T-helper 1 cell (primary cell): ENCODE measurements at places on chromosomes 2 and 18.

DNA sequence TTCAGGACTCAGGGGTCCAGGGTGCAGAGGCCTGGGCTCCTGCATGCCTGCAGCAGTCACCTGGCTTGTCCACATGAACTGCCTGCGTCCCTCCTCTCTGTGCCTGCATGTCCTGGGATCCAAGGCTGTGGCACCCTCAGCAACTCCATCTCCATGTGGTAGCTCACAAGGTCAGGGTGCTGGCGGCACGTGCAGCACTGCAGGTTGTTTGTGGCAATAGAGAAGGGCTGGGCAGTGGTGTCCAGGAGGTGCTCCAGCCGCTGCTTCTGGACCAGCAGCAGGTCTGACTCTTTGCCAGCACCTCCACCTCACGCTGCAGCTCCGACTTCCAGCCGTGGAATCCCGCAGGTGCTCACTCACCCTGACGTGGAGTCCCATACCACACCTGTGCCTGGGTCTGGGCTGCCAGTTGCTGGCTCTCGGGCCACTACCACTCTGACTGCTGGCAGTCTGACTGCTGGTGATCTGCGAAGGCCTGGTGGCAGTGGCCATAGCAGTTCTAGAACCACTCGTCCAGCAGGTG, 28.8 kb upstream of the IMP4 start:
- DNase-seq: no peak

GRCh38 chr2:71530641-71531332, 77.4 kb downstream of the DYSF start:
- no peak for DNase-seq

DNA sequence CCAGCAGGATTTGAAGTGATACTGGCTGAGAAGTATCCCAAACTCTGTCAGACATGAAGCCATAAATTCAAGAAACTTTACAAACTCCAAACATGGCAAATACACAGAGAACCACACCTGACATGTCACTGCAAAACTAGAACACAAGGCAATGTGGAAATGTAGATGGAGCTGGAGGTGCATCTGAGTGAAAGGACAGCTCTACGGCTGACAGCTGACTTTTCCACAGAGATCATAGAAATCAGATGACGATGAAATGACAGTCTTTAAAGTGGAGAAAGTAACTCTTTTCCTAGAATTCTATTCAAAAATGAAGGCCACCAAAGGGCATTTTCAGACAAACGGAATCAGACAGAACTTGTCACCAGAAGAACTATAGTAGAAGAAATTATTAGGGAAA, 97.5 kb downstream of the LDLRAD4 start:
- no peak for DNase-seq

GRCh38 chr18:21049306-21049705, 62.3 kb downstream of the ROCK1 start:
- DNase-seq: no peak

- DNase-seq: no peak
These were observed 53.6 kb upstream of the NRXN1 start for GRCh38 chr2:51085420-51086068.

- DNase-seq: no peak
These were observed 188.4 kb downstream of the LOXHD1 start for GRCh38 chr18:46468426-46469180.

GRCh38 chr18:36176711-36177110, 10.6 kb upstream of the MOCOS start:
- no peak for DNase-seq

DNA sequence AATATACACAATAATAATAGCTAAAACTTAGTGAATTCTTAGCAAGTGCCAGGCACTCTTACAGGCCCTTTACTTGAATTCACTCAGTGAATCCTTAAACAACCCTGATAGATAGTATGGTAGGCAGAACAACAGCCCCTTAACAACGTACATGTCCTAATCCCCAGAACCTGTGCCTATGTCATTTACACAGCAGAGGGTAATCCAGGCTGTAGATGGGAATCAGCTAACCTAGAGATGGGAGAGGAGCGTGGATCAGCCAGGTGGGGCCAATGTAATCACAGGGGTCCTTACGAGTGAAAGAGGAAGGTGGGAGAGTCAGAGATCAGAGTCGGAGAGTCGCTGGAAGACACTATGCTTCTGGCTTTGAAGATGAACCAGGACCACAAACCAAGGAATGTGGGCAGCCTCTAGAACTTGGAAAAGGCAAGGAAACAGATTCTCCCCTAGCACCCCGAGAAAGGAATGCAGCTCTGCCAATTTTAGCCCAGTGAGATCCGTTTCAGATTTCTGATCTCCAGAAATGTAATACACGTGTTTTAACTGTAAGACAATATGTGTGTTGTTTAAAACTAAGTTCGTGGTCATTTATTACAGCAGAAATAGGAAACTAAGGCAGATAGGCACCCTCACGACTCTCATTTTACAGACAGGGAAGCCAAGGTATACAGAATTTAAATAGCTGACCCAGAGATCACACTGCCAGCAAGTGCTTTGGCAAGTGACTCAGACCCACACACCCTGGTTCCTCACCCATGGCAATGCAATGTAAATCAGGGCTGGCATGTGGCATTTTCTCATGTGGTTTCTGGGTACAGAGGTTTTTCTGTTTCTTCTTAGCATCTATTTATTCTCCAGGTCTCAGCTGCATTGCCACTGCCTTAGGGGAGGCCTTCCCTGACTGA, 68.9 kb downstream of the DOCK10 start:
- no peak for DNase-seq

- DNase-seq: no peak
These were observed 394.9 kb downstream of the ARHGAP15 start for GRCh38 chr2:143524119-143524553.

- peak; percentile 70 for DNase-seq
These were observed at the start of gene TGIF1 for GRCh38 chr18:3450012-3450798. TSS of gene TGIF1 (plus strand) at chr18:3450172. CDS start at chr18:3450490, 318 bp downstream.

- no peak for DNase-seq
These were observed 342.3 kb downstream of the DCC start for GRCh38 chr18:52682260-52682659.

DNA sequence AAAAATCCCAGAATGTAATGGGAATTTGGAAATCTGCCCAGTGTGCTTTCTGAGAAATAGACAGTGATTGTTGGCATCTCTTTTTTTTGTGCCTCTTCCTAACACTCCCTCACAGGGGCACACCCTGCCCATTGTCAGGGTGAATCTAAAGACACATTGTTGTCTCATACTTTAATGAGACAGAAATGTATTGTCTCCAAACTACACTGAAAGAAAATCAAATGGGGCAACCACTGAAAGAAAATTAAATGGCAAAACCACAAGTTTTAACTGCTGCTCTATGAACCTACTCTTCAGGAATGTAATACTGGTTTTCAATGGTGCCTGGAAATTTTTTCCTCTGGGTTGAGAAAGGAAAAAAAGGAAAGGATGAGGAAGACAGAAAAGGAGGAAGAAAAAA, 43.2 kb upstream of the GLS start:
- no peak for DNase-seq

DNA sequence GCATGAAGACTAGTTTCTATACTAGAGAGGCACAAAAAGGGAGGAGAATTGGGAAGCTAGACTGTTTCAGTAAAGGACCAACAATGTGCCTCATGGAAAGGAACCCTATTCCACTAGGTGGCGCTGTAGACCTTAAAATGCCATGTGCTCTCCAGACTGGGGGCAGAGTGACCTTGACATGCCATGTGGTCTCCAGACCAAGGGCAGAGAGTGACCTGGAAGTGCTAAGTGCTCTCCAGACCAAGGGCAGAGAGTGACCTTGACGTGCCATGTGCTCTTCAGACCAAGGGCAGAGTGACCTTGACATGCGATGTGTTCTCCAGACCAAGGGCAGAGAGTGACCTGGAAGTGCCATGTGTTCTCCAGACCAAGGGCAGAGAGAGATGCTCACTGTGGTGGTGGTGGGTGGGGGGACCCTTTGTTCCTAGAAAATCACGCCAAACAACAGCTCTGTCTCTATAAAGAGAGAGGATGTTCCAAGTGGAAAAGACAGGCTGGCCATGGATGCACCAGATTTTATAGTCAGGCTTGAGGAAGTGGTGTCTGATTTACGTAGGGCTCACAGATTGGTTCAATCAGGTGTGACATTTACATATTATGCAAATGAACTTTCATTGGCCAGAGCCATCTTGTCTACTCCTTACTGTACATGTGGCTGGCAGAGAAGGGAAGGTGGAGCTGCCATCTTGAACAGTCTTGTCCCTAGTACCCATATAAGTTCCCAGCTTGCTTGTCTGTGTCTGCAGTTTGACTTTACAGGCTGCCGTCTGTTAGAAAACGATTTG, 344.0 kb upstream of the DDX18 start:
- DNase-seq: no peak

- no peak for DNase-seq
These were observed 122.4 kb downstream of the SETBP1 start for GRCh38 chr18:44803019-44803650.

DNA sequence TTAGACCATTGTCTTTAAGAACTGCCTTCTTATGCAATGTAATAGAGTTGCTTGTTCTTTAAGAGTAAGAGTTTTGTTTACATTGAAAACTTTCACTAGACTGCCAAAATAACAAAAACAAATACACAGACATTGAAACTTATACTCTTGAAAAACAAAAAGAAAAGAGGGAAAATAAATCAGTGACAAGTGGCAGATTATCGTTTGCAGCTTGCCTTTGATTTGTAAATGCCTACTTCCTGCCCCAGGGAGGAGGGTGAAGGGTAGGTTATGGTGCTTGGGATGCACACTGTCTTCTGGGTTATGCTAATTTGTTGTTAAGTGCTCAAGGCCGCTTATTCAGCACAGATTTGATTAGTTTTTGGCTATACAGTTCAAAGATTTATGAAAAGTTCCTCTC, 198.7 kb downstream of the TGIF1 start:
- DNase-seq: no peak

DNA sequence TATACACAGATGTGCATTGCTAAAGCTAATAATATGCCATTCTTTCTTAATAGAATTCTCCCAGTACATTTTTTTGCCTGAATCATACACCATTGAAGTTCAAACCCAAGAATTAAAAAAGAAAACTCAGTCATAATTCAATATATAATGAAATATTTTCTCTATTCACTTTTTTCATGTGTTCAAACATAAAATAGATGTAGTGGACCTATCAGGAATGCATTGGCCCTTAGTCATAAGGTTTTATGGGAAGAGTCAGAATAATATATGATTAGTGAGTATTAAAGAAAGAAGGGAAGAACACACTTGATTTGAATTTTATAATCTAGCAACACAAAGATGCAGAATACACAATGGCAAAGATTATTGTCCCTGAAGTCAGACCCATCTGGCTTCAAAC, 297.0 kb upstream of the COL3A1 start:
- DNase-seq: no peak

GRCh38 chr2:105746177-105747080, 1.7 kb downstream of the NCK2 start:
- DNase-seq: peak; percentile 79

GRCh38 chr2:17646081-17646554, 105.6 kb downstream of the VSNL1 start:
- DNase-seq: no peak

DNA sequence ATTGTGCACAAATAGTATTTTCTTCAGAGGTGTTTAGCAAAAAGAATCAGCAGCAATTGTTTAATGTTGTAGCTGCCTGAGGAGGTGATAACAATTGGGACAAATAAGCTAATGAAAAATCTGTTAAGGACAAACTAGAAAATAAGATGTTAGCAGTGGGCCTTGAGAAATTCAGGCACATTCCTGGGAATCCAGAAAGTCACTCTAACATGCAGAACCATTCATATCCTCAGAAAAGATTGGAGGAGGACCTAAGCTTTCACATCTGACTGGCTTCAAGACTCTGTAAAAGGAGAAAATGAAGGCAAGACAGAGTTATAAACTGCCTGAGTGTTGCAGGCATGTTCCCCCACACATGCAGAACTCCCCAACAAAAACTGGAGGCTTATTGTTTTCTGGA, 353.5 kb upstream of the RGPD4 start:
- DNase-seq: no peak

DNA sequence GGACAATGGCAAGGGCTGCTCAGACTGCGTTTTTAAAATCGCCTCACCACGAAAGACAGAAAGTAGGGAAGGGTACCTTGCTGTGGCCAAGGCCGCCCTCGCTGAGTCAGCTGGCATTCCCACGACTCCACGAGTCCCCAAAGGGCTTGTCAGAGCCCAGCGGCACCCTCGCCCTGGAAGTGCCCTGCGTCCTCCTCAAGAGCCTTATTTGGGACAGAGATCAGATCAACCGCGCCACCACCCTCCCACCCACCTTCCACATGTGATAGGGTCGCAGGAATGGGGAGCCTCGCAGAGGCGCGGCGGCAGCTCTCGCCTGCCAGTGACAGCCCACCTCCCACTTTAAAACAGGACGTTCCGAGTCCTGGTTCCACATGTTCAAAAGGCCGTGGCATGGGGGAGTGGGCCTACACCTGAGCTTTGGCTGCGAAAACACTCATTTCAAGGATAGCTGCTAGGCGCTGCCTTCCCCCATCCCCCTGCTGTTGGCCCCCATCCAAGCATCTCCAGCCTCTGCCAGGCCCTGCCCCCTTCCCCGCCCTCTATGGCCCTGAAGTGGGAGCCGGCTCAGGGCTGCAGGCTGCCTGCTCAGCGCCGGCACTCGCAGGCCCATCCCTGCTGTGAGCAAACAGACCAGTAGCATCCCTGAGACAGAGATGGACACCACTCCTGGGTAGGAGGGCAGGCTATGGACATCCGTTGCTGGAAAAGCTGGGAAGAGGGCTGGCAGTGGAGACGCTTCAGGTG, 38.1 kb upstream of the ARHGEF4 start:
- DNase-seq: no peak

DNA sequence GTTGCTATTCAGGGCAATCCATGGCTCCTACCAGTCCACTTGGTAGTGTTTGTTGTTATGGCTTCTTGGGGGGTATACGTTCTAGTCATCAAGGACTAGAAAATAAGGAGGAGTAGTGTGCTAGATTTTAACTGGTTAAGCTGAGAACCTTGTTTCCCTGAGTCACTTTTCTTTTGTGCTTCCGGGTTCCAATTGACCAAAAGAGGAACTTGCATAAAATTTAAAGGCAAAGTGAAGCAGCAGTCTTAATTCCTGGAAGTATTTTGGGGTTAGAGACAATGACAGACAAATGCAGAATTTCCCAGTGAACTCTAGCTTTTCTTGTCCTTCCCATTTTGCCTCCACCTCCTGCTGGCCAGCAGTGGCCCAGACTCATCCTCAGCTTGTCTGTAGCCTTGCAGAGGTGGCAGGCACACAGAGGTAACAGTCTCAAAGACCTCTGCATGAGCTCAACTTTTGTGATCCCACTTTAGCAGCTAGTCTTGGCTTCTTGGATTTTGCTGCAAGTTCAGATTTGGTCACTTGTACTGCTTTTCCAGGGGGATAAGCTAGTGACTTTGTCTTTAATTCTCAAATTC, 1105.8 kb upstream of the NXPH2 start:
- DNase-seq: no peak
